ENCODE measurements at places on chromosomes 3 and 15. TPM values are rescaled to one million over a fixed set of nuclear protein-coding genes. Genes with fewer than 3 reads are reported as not detected.

The ASB14 gene
- 0.40 TPM for total RNA-seq

The NANOGP8 gene
- not detected for total RNA-seq

The CAMP gene
- total RNA-seq = not detected

The ADGRG7 gene
- total RNA-seq = 1.4 TPM

The SOX14 gene
- total RNA-seq = not detected

The B3GNT5 gene
- total RNA-seq = 43.6 TPM

The GOLGA6D gene
- total RNA-seq = 0.27 TPM

The CNTN3 gene
- total RNA-seq = not detected

The SEMA5B gene
- total RNA-seq = not detected

The COL7A1 gene
- 8.6 TPM for total RNA-seq

The RETNLB gene
- not detected for total RNA-seq

The TGM4 gene
- 0.14 TPM for total RNA-seq

The ATP13A5 gene
- total RNA-seq = 0.66 TPM

The MKRN3 gene
- not detected for total RNA-seq

The NGLY1 gene
- 40.3 TPM for total RNA-seq

The CPLX3 gene
- total RNA-seq = 0.29 TPM

The CAPN3 gene
- total RNA-seq = 2.3 TPM

The TMEM40 gene
- 0.98 TPM for total RNA-seq

The FBXW12 gene
- not detected for total RNA-seq

The CIDEC gene
- total RNA-seq = 0.71 TPM

The ISLR gene
- total RNA-seq = not detected

The RHCG gene
- total RNA-seq = 0.59 TPM

The GNB4 gene
- 22.6 TPM for total RNA-seq

The ALG1L2 gene
- total RNA-seq = 1.6 TPM

The SEMA3B gene
- total RNA-seq = 25.7 TPM

The PROS1 gene
- 1.3 TPM for total RNA-seq

The ADIPOQ gene
- not detected for total RNA-seq

The GP5 gene
- 0.21 TPM for total RNA-seq

The HIGD2B gene
- total RNA-seq = not detected

The MYLK gene
- 10.7 TPM for total RNA-seq

Measured in Calu3 (cell line).